ENCODE measurements at places on chromosomes 5 and 9. TPM values are rescaled to one million over a fixed set of nuclear protein-coding genes. Genes with fewer than 3 reads are reported as not detected.

DNA sequence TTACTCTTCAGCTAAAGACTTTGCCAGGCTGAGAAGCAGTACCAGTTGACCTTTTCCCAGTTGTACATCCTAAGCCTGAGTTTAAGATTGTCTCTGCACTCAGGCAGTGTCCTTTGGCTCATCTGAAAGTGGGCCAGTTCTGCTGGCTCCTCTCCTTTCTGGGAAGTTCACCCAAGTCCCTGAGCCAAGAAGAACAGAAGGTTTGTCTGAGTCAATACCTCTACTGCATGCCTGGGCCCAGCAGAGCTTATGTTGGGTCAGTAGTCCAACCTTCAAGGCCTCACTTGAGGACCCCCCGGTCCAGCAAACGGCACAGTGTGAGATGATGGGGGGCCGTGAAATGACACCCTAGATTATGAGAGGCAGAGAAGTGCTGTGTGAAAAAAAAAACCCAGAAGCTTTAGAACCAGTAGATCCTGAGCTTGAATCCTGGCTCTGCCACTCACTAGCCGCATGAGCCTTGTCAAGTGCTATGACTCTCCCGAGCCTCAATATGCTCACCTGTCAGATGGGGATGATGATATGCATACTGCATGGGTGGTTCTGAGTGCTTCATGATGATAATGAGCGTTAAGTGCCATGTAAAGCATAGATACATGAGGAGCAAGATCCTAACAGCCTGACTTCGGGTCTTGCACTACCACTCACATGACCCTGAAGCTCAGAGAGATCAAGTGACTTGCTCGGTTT lies 156.0 kb downstream of the MACROH2A1 start:
- no peak overlapping the region for H3K4me3 ChIP-seq
- no peaks in the 10 kb centered on the region for H3K27me3 ChIP-seq
- no peak overlapping the region for H3K27ac ChIP-seq
- no peaks in the 10 kb centered on the region for H3K36me3 ChIP-seq

- peaks cover 9% of the 10 kb centered on the region for H3K4me1 ChIP-seq
- H3K27ac ChIP-seq, result no peak overlapping the region
- H3K27me3 ChIP-seq, result no peaks in the 10 kb centered on the region
- no peak overlapping the region for H3K4me3 ChIP-seq
Measured at GRCh38 chr9:94811074-94811473, 84.6 kb downstream of the AOPEP start.

The ARID3C gene
- 0.17 TPM for total RNA-seq

DNA sequence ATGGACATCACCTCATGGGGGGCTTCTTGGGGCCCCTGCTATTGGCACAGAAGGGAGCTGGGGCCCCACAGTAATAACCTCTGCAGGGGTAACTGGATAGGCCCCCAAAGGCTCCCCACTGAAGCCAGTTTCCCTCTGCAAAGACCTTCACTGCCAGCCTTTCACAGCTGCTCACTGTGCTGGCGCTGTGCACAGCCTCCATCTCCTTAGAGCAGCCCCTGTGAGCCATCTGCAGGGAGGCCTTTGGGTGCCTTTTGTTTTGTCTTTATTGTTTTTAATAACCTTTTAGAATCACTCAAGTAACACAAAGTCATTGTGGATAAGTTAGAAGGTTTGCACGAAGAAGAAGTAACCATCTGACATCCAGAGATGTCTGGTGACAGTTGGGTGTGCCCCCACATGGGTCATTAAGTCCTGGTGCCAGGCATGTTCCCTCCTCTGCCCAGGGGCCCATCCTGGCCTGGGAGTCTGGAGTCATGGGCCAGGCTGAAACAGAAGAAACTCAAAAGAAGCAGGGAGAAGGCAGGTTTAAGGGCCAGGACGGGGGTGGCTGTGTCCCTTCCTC lies 42.7 kb downstream of the NCS1 start:
- no peak for DNase-seq
- H3K27me3 ChIP-seq, result no peaks in the 10 kb centered on the region
- no peaks in the 10 kb centered on the region for H3K4me1 ChIP-seq
- H3K27ac ChIP-seq, result no peak overlapping the region
- H3K36me3 ChIP-seq, result no peaks in the 10 kb centered on the region

The NPDC1 gene
- total RNA-seq, result 36.0 TPM

DNA sequence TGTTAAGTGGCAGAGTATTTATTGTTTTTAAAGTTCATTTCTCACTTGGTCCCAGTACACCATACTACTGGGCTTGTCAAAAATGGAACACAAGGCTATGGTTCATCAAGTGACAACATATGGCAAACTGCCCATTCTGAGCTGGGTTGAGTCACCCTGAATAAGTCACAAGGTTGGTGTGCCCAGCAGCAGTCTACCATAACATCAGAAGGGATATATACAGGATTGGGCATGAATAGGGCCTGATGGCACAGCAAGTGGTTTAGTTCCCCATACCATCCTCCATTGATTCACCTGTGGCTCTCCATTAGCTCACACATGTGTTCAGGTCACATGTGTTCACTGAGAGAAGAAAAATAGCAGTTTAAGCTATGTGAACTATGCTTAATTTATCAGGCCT lies 249.8 kb upstream of the PRDM9 start:
- no peaks in the 10 kb centered on the region for H3K4me1 ChIP-seq
- H3K27me3 ChIP-seq, result no peaks in the 10 kb centered on the region
- H3K36me3 ChIP-seq, result no peaks in the 10 kb centered on the region
- H3K4me3 ChIP-seq, result no peak overlapping the region

The CNTFR gene
- total RNA-seq, result not detected

DNA sequence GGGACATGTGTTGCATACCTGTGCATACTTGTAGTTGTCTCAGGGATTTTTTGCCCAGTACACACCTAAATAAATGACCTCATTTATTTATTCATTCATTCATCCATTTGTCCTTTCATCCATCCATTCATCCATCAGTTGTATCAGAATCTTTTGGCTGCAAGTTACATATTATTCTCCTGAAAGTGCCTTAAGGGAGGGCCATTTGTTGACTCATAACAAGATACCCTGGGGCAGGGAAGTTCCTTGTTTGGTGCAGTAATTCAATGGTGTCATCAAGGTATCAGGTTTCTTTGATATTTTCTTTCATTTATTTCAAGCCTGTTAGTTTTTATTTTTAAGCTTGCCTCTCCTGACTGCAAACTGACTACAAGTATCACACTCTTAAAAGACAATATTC lies 597.9 kb upstream of the TLE4 start:
- no peak for DNase-seq
- H3K36me3 ChIP-seq, result no peaks in the 10 kb centered on the region
- H3K27ac ChIP-seq, result no peak overlapping the region
- no peak overlapping the region for H3K4me3 ChIP-seq
- H3K4me1 ChIP-seq, result no peaks in the 10 kb centered on the region

DNA sequence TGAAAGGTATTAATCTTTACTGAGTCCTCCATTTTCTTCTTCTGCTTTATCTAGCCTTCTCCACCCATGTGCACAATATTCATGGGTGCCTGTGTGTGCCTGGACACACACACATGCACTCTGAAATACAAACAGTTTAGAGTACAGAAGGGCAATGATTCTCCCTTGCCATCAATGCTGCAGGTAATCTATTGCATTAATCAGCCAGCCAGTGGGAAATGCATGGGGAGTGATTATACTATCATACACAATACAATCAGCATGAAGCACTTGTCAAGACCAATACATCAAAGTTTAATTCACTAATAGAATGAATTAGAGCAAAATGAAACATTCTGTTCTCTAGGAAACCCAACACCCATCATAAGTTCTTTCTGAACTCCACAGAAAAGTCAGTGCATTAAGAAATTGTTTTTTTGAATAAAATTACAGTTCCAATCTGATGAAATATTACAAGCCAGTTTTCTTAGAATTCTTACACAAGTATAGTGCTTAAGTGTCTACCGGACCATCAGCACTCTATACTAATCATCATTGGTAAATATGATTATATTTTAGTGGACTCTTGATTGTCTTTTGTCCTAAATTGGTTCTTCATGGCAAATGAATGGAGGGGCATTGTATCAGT lies 172.2 kb downstream of the ZSWIM6 start:
- H3K36me3 ChIP-seq, result peaks cover 11% of the 10 kb centered on the region
- no peak overlapping the region for H3K4me3 ChIP-seq
- no peaks in the 10 kb centered on the region for H3K27me3 ChIP-seq
- no peak overlapping the region for H3K27ac ChIP-seq
- no peak for DNase-seq

The IL7R gene
- 169 TPM for total RNA-seq

The CD72 gene
- total RNA-seq, result 9.4 TPM

GRCh38 chr9:128082151-128082550 lies 14.1 kb downstream of the SLC25A25 start:
- H3K4me3 ChIP-seq, result no peak overlapping the region
- H3K4me1 ChIP-seq, result peaks cover 46% of the 10 kb centered on the region
- peak overlapping the region; percentile 46 for H3K27ac ChIP-seq
- peaks cover 20% of the 10 kb centered on the region for H3K36me3 ChIP-seq

GRCh38 chr5:146290318-146290717 lies 48.3 kb upstream of the POU4F3 start:
- H3K27ac ChIP-seq, result no peak overlapping the region
- H3K27me3 ChIP-seq, result no peaks in the 10 kb centered on the region
- no peak for DNase-seq
- H3K36me3 ChIP-seq, result peaks cover 4% of the 10 kb centered on the region

- peak overlapping the region; percentile 42 for H3K27ac ChIP-seq
- no peaks in the 10 kb centered on the region for H3K36me3 ChIP-seq
- peaks cover 5% of the 10 kb centered on the region for H3K4me1 ChIP-seq
- no peak overlapping the region for H3K4me3 ChIP-seq
- DNase-seq, result peak; percentile 52
Measured at GRCh38 chr5:156479849-156480248, 152.9 kb downstream of the SGCD start.

The GFPT2 gene
- total RNA-seq, result 0.15 TPM

DNA sequence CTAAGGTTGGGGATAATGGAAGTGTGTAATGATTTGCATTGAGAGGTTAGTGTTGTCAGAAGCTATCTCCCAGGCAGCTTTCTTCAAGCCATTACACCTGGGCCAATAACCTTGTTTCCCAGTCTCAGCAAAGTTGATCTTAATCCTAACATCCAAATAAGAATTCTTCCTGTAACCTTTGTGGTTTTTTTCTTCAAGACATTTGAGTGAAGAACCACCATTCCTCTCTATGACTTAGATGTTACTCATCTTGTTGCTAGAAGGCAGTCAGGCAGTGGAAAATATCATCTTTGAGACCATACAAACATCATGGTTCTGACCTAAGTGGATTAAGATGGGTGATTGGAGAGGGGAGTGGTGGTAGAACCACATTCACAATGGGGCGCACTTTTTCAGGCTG lies 103.5 kb downstream of the NDUFAF2 start:
- DNase-seq, result no peak
- H3K27ac ChIP-seq, result no peak overlapping the region
- H3K27me3 ChIP-seq, result no peaks in the 10 kb centered on the region
- no peak overlapping the region for H3K4me3 ChIP-seq
- H3K4me1 ChIP-seq, result peaks cover 9% of the 10 kb centered on the region

The INSL4 gene
- not detected for total RNA-seq

The SLC23A1 gene
- 1.0 TPM for total RNA-seq

- H3K27me3 ChIP-seq, result no peaks in the 10 kb centered on the region
- H3K36me3 ChIP-seq, result no peaks in the 10 kb centered on the region
- no peak overlapping the region for H3K27ac ChIP-seq
- no peak for DNase-seq
- no peak overlapping the region for H3K4me3 ChIP-seq
Measured at GRCh38 chr5:5298068-5298633, 124.3 kb upstream of the ICE1 start.

The HAVCR2 gene
- 24.3 TPM for total RNA-seq

GRCh38 chr5:31531543-31531887 lies 378 bp downstream of the DROSHA start:
- H3K4me1 ChIP-seq, result peaks cover 47% of the 10 kb centered on the region
- H3K36me3 ChIP-seq, result peaks cover 39% of the 10 kb centered on the region
- H3K27ac ChIP-seq, result peak overlapping the region; percentile 92
- H3K4me3 ChIP-seq, result peak overlapping the region; percentile 94

DNA sequence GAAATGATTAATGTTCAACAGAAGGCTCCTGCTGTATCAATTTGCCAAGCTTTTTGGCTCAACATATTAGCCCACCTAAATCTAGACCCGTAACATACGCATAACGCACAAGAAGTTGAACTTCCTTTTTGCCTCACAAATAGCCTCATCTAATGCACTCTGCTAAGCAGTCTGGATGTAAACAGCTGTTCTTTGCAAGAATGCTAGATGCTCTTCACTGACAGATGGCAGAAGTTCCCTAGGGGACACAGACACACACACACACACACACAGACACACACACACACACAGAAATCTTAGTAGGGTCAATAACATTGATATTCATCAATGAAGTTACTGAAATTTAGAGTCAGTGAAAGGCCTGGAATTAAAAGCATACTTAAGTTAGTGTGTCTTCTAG lies 13.2 kb upstream of the PCA3 start:
- no peak for DNase-seq
- H3K27me3 ChIP-seq, result no peaks in the 10 kb centered on the region
- no peaks in the 10 kb centered on the region for H3K4me1 ChIP-seq
- H3K4me3 ChIP-seq, result no peak overlapping the region
- H3K36me3 ChIP-seq, result no peaks in the 10 kb centered on the region
- no peak overlapping the region for H3K27ac ChIP-seq

The MCTP1 gene
- not detected for total RNA-seq

- H3K4me3 ChIP-seq, result no peak overlapping the region
- H3K27me3 ChIP-seq, result peaks cover 16% of the 10 kb centered on the region
- H3K27ac ChIP-seq, result no peak overlapping the region
- no peaks in the 10 kb centered on the region for H3K36me3 ChIP-seq
- DNase-seq, result no peak
Measured at GRCh38 chr9:128404560-128404959, 16.1 kb upstream of the CERCAM start.

GRCh38 chr9:65444943-65445342 lies 159.9 kb upstream of the FOXD4L5 start:
- H3K4me1 ChIP-seq, result no peaks in the 10 kb centered on the region
- no peak for DNase-seq
- no peak overlapping the region for H3K27ac ChIP-seq
- no peaks in the 10 kb centered on the region for H3K27me3 ChIP-seq

The ANKRD31 gene
- total RNA-seq, result 0.33 TPM

- H3K36me3 ChIP-seq, result no peaks in the 10 kb centered on the region
- DNase-seq, result no peak
- H3K27ac ChIP-seq, result no peak overlapping the region
- no peaks in the 10 kb centered on the region for H3K4me1 ChIP-seq
- H3K4me3 ChIP-seq, result no peak overlapping the region
- no peaks in the 10 kb centered on the region for H3K27me3 ChIP-seq
Measured at GRCh38 chr5:178378527-178379484, 146.2 kb upstream of the PHYKPL start.

- no peaks in the 10 kb centered on the region for H3K36me3 ChIP-seq
- H3K4me1 ChIP-seq, result no peaks in the 10 kb centered on the region
- no peaks in the 10 kb centered on the region for H3K27me3 ChIP-seq
- no peak for DNase-seq
Measured at GRCh38 chr5:37991301-37992299, 151.8 kb upstream of the GDNF start.

GRCh38 chr5:103232393-103232999 lies 26.1 kb upstream of the MACIR start:
- no peak overlapping the region for H3K4me3 ChIP-seq
- H3K27ac ChIP-seq, result no peak overlapping the region
- H3K4me1 ChIP-seq, result no peaks in the 10 kb centered on the region
- no peak for DNase-seq
- H3K36me3 ChIP-seq, result no peaks in the 10 kb centered on the region
- H3K27me3 ChIP-seq, result peaks cover 9% of the 10 kb centered on the region

The RNF208 gene
- total RNA-seq, result 4.4 TPM
